A549 treated with ZK216348 at 1 μM for 4 hours (cell line): ENCODE measurements at places on chromosomes 13 and 19. TPM values are rescaled to one million over a fixed set of nuclear protein-coding genes. Genes with fewer than 3 reads are reported as not detected.

The PCDH8 gene
- not detected in 5 replicates for total RNA-seq

The CBLC gene
- not detected in 5 replicates for total RNA-seq

The ZNF865 gene
- total RNA-seq: 5.4 to 14.2 TPM (median 13.0 TPM) in 5 replicates

The LYL1 gene
- 0.51 to 1.7 TPM (median 0.93 TPM) in 5 replicates for total RNA-seq

The MBD3L2B gene
- total RNA-seq: not detected in 5 replicates

The FGF9 gene
- 0.07 TPM in 1 of 5 replicates, not detected in the others for total RNA-seq

The PGLYRP2 gene
- not detected in 5 replicates for total RNA-seq

The RNF225 gene
- not detected in 5 replicates for total RNA-seq

The ATP4A gene
- total RNA-seq: not detected in 5 replicates

The HIF3A gene
- total RNA-seq: not detected in 5 replicates

The GDF15 gene
- 15.2 to 41.1 TPM (median 30.8 TPM) in 5 replicates for total RNA-seq

The SIGLEC7 gene
- total RNA-seq: not detected in 5 replicates

The EPSTI1 gene
- 0.15 to 0.31 TPM (median 0.24 TPM) in 4 of 5 replicates, not detected in the other for total RNA-seq

The XRCC1 gene
- total RNA-seq: 27.1 to 32.0 TPM (median 28.8 TPM) in 5 replicates

The DLEU7 gene
- total RNA-seq: not detected in 5 replicates

The SPIB gene
- total RNA-seq: 0.16 to 0.80 TPM (median 0.32 TPM) in 4 of 5 replicates, not detected in the other
